Uterus (tissue), 4 donors: ENCODE measurements at places on chromosomes 12 and 14. TPM values are rescaled to one million over a fixed set of nuclear protein-coding genes. Genes with fewer than 3 reads are reported as not detected.
A peak's percentile ranks its signal among the peaks of the same experiment; 100 is the strongest.

The KRT83 gene
- 0.21 TPM for total RNA-seq

The CTSG gene
- not detected for total RNA-seq

The OR4M1 gene
- total RNA-seq, result not detected

The FBXO33 gene
- total RNA-seq, result 27.2 TPM

The BATF gene
- total RNA-seq, result 6.4 TPM

The LMO3 gene
- total RNA-seq, result 20.9 TPM

The DDX55 gene
- 25.8 TPM for total RNA-seq

The TAS2R14 gene
- 21.1 TPM for total RNA-seq

The DPPA3 gene
- not detected for total RNA-seq

DNA sequence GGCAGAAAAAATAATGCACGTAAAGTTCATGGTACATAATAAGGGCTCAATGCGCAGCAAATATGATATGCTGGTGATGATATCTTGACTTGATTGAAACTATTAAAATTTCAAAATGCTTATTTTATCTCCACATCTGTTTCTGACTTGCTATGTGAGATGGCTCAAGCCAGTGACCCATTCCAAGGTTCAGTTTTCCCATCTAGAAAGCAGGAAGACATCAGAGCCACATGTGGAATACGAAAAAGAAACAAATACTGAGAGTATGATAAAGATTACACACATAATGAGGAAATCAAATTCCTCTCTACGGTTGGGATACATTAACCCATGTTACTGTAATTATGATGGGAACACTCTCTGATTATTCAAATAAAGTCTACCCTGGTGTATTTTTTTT, 24.0 kb upstream of the TSPAN11 start:
- H3K4me1 ChIP-seq, result no peaks in the 10 kb centered on the region
- no peaks in the 10 kb centered on the region for H3K36me3 ChIP-seq
- H3K4me3 ChIP-seq, result no peak overlapping the region
- H3K27ac ChIP-seq, result no peak overlapping the region
- H3K27me3 ChIP-seq, result no peaks in the 10 kb centered on the region
- no peak for DNase-seq

GRCh38 chr12:30012816-30013450, 229.2 kb upstream of the TMTC1 start:
- H3K4me3 ChIP-seq, result no peak overlapping the region
- H3K36me3 ChIP-seq, result no peaks in the 10 kb centered on the region
- no peak for DNase-seq
- no peak overlapping the region for H3K27ac ChIP-seq
- no peaks in the 10 kb centered on the region for H3K27me3 ChIP-seq
- no peaks in the 10 kb centered on the region for H3K4me1 ChIP-seq

GRCh38 chr14:38409071-38409705, 153.3 kb upstream of the CLEC14A start:
- H3K27ac ChIP-seq, result no peak overlapping the region
- H3K4me3 ChIP-seq, result no peak overlapping the region
- DNase-seq, result no peak
- H3K27me3 ChIP-seq, result no peaks in the 10 kb centered on the region
- no peaks in the 10 kb centered on the region for H3K36me3 ChIP-seq

- H3K36me3 ChIP-seq, result no peaks in the 10 kb centered on the region
- H3K27me3 ChIP-seq, result no peaks in the 10 kb centered on the region
- H3K27ac ChIP-seq, result no peak overlapping the region
- no peak overlapping the region for H3K4me3 ChIP-seq
- DNase-seq, result no peak
Observed at GRCh38 chr12:179131-179884, 34.6 kb downstream of the SLC6A12 start.

DNA sequence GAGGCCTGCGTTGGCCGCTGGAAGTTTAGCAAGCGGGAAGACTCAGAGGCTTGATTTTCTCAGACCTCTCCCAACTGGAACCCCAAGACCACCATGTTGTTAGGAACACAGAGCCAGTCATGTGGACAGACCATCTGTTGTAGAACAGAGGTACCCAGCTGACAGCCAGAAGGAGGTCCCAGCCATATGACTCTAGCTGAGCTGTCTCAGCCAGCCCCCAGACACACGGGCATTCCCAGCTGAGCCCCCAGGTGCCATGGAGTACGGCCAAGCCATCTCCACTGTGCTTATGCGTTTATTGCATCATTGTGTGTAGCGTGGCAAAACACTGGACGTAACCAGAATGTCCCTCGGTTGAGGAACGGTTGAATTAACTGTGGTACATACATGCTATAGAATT, 421.9 kb downstream of the TMEM132D start:
- no peaks in the 10 kb centered on the region for H3K27me3 ChIP-seq
- no peaks in the 10 kb centered on the region for H3K36me3 ChIP-seq
- H3K4me3 ChIP-seq, result no peak overlapping the region

DNA sequence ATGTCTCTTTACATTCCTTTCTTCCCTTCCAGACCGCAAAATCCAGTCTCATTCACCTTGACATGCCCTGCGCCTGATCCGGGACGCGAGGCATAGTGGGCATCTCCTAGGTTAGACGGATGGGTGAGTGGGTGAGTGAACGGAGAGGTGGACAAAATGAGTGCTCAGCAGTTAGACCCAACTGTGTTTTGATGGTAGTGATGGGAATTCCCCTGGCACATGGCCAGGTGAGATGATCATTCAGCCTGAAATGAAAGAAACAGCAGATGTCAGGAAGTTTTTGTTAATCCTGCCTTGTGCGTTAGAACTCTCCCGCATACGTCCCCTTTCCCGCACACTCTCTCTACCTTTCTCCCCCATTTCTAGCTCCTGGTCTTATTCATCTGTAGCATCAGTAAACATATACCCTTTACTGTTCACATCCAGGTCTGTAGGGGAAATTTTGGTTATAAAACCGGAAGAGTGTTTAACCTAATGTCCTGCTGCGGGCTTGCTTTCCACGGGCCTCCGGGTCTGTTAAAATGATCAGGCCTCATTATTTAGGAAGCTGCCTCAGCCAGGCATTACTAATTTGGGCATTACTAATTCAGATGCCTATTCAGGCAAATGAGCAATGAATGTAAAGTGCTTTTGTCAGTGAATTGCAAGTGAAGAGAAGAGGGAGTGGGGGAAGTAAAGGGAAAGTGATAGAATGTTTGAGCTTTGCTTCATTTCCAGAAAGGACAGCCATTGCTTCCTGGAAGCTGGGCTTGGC, 172.8 kb downstream of the ETV6 start:
- no peaks in the 10 kb centered on the region for H3K4me1 ChIP-seq
- H3K4me3 ChIP-seq, result no peak overlapping the region
- no peak for DNase-seq
- H3K27me3 ChIP-seq, result no peaks in the 10 kb centered on the region
- no peaks in the 10 kb centered on the region for H3K36me3 ChIP-seq

GRCh38 chr14:105851716-105852377, 325.5 kb downstream of the TMEM121 start:
- DNase-seq, result no peak
- H3K27me3 ChIP-seq, result no peaks in the 10 kb centered on the region
- no peak overlapping the region for H3K4me3 ChIP-seq
- H3K36me3 ChIP-seq, result no peaks in the 10 kb centered on the region

GRCh38 chr12:104566244-104566993, 109.7 kb downstream of the CHST11 start:
- no peak for DNase-seq
- H3K27ac ChIP-seq, result no peak overlapping the region
- no peak overlapping the region for H3K4me3 ChIP-seq
- H3K27me3 ChIP-seq, result no peaks in the 10 kb centered on the region
- no peaks in the 10 kb centered on the region for H3K4me1 ChIP-seq

DNA sequence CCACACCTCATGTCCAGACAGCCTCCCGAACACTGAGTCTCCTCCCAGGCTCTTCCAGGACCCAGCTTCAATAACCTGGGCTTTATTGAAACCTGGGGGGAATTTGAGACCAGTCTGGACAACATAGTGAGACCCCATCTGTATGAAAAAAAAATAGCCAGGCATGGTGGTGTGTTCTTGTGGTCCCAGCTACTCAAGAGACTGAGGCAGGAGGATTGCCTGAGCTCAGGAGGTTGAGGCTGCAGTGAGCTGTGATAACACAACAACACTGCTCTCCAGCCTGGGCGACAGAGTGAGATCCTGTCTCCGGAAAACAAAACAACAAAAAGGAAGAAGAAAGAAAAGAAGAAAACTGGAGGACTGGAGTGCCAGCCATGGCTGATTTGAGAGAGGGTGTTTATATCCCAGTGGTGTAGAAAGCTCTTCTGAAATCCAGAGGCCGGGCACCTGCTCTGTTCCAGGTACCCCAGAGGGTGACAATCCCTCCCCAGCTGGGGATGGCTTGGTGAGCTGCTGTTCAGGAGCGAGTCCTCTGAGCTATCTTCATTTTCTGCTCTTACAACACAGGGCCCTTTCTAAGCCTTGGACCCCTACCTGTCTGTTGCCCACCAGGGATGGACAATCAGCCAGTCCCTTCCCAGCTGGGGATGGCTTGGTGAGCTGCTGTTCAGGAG, 6.0 kb upstream of the PGF start:
- no peak overlapping the region for H3K4me3 ChIP-seq
- DNase-seq, result no peak
- no peak overlapping the region for H3K27ac ChIP-seq
- no peaks in the 10 kb centered on the region for H3K4me1 ChIP-seq

DNA sequence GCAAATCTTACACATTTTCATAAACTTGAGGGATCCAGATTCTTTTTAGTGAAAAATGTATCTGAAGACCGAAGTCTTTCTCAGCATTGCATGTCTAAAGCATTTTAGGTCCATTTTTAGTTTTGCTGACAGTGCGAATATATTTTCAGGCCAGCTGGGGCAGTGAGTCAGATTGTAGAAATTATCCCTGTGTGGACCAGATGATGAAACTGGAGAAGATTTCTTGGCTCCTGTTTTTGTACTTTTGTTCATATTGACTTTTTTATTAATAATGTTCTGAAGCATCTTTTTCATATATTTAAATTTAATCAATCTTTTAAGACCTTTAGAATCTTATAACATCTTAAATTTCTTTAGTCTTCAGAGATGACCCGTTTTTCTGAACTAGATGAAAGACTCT, 173.1 kb downstream of the FLRT2 start:
- DNase-seq, result no peak
- H3K36me3 ChIP-seq, result no peaks in the 10 kb centered on the region
- no peak overlapping the region for H3K4me3 ChIP-seq
- H3K4me1 ChIP-seq, result no peaks in the 10 kb centered on the region
- H3K27me3 ChIP-seq, result no peaks in the 10 kb centered on the region
- H3K27ac ChIP-seq, result no peak overlapping the region

- peaks cover 37% of the 10 kb centered on the region for H3K27me3 ChIP-seq
- H3K36me3 ChIP-seq, result no peaks in the 10 kb centered on the region
- H3K4me3 ChIP-seq, result no peak within 1 kb of the TSS
- H3K4me1 ChIP-seq, result no peaks in the 10 kb centered on the region
- DNase-seq, result no peak
Observed at GRCh38 chr14:60485598-60486251, at the start of gene C14orf39. Gene C14orf39 (minus strand): TSS chr14:60486063. CDS start chr14:60485078, 985 bp downstream.

DNA sequence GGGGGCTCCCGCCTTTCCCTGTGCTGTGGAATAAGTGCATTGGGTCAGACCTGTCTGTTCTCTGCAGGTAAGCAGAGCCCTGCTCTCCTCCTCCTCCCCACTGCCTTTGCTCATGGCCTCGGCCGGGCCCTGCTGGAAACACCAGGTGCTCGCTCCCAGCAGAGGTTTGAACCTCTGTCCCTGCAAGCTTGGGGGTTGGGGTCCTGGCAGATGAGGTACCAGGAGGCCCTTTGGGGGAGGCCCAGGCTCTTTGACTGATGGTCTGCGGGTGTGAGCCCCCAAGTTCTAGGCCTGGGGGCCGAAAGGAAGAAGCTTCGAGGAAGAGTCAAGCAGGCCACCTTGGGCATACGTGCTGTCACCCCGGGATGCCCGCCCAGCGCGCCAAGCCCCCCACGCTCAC, 22.1 kb upstream of the CEP170B start:
- H3K27me3 ChIP-seq, result peaks cover 20% of the 10 kb centered on the region
- H3K4me1 ChIP-seq, result no peaks in the 10 kb centered on the region
- no peak overlapping the region for H3K4me3 ChIP-seq
- no peak overlapping the region for H3K27ac ChIP-seq
- no peaks in the 10 kb centered on the region for H3K36me3 ChIP-seq

GRCh38 chr12:14999695-15000365, 27.0 kb downstream of the PDE6H start:
- H3K27ac ChIP-seq, result peak overlapping the region; percentile 83
- H3K4me1 ChIP-seq, result no peaks in the 10 kb centered on the region
- H3K36me3 ChIP-seq, result no peaks in the 10 kb centered on the region
- peak; percentile 35 for DNase-seq
- no peaks in the 10 kb centered on the region for H3K27me3 ChIP-seq

- H3K4me3 ChIP-seq, result no peak overlapping the region
- H3K27me3 ChIP-seq, result no peaks in the 10 kb centered on the region
- no peaks in the 10 kb centered on the region for H3K36me3 ChIP-seq
- H3K27ac ChIP-seq, result no peak overlapping the region
Observed at GRCh38 chr12:120853188-120853587, 51.0 kb downstream of the SPPL3 start.

GRCh38 chr14:105322791-105323556, 8.4 kb downstream of the PACS2 start:
- H3K4me1 ChIP-seq, result peaks cover 7% of the 10 kb centered on the region
- H3K4me3 ChIP-seq, result no peak overlapping the region
- H3K36me3 ChIP-seq, result no peaks in the 10 kb centered on the region
- H3K27me3 ChIP-seq, result no peaks in the 10 kb centered on the region

- H3K36me3 ChIP-seq, result no peaks in the 10 kb centered on the region
- H3K27ac ChIP-seq, result no peak overlapping the region
- H3K4me3 ChIP-seq, result no peak overlapping the region
- H3K27me3 ChIP-seq, result peaks cover 22% of the 10 kb centered on the region
Observed at GRCh38 chr12:53991077-53991460, 6.1 kb downstream of the HOXC10 start.

DNA sequence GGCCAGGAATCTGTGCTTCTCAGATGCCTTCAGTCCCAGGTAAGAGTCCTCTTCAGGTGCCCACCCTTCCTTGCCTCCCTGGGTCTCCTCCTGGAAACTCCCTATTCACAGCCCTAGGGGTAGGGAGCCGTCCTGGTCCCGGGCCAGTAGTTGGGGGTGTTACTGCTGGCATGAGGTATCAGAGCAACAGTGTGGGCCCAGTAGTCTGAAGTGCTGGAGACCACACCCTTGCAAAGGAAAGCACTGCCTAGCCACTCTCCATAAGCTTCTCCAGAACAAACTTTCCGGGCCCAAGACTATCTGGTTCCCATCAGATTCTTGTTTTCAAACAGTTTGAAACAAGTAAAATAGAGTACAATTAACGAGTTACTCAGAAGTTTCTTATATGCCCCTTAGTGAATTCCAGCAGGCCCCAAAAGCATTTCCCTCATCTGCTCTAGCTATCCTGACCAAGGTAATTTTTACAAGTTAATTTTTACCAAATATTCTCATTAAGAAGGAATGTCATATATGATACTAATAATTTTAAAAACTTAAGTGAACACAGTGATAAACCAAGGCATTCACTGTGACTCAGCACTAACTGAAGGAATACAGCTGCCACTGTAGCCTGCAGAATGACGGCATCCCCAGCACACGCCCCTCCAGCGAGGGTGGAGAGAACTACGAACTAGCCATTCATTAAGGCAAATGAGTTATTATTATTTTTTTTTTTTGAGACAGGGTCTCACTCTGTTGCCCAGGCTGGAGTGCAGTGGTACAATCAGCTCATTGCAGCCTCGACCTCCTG, 49.4 kb downstream of the MOK start:
- peak overlapping the region; percentile 64 for H3K27ac ChIP-seq
- no peaks in the 10 kb centered on the region for H3K4me1 ChIP-seq
- H3K36me3 ChIP-seq, result no peaks in the 10 kb centered on the region
- H3K27me3 ChIP-seq, result no peaks in the 10 kb centered on the region
- DNase-seq, result peak; percentile 34
- no peak overlapping the region for H3K4me3 ChIP-seq
